ENCODE measurements at places on chromosomes 3 and 15.

GRCh38 chr3:156865732-156866131, 39.6 kb downstream of the LEKR1 start:
- no peak for DNase-seq

DNA sequence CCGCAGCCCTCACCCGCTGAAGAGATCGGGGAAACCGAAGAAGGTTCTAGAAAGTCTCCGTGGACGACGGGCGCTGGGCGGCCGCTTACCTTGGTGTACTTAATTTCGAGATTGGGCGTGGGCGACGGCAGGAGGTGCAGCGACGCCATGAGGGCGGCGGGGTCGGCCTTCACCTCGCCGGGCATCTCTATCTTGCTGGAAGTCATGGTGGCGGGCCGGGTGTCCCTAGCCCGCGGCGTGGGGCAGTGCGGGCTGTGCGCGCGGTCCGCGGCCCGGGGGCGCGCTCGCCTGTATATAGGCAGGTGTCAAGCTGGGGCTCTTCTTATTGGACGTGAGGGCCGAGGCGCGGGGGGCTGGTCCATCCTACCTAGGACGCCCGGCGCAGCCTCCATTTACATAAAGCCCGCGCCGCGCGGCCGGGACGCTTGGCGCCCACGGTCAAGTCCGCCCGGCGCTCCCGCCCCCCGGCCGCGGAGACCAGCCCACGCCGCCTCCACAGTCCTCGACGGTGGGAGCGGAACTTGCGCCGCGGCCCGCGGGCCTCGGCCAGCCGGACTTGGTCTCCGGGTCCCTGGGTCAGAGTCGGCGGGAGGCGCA, at the start of gene ALDH1A2:
Gene ALDH1A2, minus strand, starts transcription at position 267 of the 597 bp plus-strand sequence. Its CDS starts 61 bp downstream, at position 206.
- no peak for DNase-seq

- no peak for DNase-seq
These were observed 195.8 kb downstream of the MECOM start for GRCh38 chr3:169467751-169468150.

GRCh38 chr3:74435631-74436030, 178.8 kb downstream of the CNTN3 start:
- no peak for DNase-seq

GRCh38 chr3:134464064-134464688, 21.6 kb downstream of the ANAPC13 start:
- DNase-seq, result no peak

- DNase-seq, result no peak
These were observed 103.5 kb upstream of the FXR1 start for GRCh38 chr3:180808823-180809575.

DNA sequence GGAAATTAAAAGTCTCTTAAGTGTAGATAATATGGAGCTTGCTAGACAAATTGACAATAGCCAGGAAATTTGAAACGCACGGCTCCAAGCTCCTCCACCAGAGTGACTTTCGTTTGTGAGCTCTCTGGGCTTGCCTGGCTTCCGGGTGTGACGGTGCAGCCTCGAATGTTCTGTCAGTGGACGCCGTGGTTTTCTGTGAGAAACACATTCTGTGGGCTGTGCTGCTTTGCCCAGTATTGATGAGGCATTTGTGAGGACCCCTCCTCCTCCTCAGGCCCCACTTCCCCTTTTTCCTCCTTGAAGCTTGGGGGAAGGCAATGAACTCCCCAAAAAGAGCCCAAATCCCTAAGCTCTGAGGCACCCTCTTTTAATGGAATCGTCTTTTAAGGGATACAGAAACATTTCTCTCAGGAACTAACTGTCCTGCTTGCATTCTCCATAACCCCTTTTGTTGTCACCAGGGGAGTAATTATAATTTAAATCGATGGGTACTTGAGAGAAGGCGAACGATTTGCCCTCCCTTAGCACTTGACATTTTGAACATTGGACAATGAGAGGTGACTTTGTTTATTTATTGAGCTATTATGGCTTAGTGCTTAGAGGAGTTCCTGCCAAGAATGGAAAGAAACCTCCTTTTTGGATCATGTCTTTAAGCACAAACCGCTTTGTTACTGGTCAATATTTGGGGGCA, 40.8 kb downstream of the POLR2M start:
- DNase-seq, result no peak

DNA sequence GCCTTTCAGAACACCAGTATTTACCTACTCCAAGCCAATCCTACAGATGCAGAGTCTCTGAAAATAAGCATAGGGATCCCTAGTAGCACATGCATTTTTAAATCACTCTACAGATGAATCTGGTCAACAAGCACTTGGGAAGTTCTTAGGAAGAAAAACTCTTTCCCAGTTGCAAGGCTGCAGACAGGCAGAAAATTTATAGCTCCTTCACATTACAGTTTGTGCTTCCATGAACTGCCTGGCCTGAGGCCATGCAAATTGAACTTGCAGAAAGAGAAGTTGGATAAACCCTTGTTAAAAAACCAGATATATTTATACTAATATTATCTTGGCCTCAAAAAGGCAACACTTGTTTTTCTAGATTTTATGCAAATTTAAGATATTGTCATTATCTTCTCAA, 256.9 kb downstream of the EPHA3 start:
- DNase-seq, result no peak

GRCh38 chr3:185365291-185366073, 2.5 kb downstream of the MAP3K13 start:
- DNase-seq, result peak; percentile 52

- DNase-seq, result no peak
These were observed 128.8 kb upstream of the CHRM5 start for GRCh38 chr15:33839540-33839939.

GRCh38 chr3:62876064-62876463, 848 bp upstream of the CADPS start:
- DNase-seq, result peak; percentile 54

DNA sequence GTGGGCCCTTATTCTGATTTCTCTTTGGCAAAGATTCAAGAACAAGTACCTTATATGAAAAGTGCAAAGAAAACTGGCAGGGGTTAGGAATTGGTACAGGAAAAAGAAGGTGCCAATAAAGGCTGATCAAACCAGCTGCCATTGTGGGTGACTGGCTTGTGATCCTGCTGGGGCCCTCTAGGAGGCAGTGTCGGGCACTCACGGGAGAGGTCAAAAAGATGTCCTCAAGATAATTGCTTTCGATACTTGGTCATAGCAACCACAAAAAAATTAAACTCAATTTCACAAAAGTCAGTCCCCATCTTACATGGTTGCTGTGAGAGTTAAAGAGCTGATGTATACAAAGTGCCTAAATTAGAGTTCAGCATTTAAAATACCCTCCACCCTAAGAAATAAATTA, 31.0 kb upstream of the CAV3 start:
- DNase-seq, result no peak

- DNase-seq, result no peak
These were observed 5.2 kb downstream of the MCTP2 start for GRCh38 chr15:94236608-94237007.

- no peak for DNase-seq
These were observed 32.3 kb downstream of the TMOD3 start for GRCh38 chr15:51861557-51862359.

DNA sequence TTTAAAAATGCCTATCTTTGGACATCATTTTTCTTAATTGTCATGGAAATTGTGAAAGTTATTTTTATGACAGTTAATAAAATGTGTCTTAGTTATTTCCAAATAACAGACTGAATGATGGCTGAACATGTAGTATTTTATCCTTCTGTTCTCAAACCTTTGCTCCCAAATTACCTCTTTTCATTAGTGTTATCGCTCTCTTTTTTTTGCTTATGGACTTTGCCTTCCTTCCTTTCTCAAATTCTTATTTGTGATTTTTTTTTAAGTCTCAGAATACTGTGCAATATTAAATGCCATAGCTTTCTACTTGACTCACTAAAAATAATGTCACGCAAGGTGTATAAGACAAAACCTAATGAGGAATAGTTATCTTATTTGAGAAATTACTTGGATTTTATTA, 107.7 kb downstream of the VPS8 start:
- DNase-seq, result no peak

- no peak for DNase-seq
These were observed 55.3 kb upstream of the NUDT16 start for GRCh38 chr3:131326307-131326706.

DNA sequence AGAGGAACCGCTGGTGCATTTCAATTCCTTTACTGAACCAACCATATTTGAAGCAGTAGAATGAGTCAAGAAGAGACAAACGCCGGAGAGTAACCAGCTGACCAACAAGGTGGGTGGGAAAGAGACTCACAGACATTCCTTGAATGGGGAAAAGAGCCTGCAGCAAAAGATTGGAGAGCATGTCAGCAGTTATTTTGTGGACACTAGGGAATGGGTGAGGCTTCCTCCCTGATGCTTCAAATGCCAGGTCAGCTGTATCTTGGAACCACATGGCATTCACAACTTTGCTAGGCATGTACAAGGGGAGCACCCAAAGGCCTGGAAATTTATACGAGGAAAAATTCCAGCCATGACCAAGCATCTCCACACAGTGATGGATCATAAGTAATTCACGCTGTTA, 29.9 kb upstream of the ZKSCAN7 start:
- no peak for DNase-seq

DNA sequence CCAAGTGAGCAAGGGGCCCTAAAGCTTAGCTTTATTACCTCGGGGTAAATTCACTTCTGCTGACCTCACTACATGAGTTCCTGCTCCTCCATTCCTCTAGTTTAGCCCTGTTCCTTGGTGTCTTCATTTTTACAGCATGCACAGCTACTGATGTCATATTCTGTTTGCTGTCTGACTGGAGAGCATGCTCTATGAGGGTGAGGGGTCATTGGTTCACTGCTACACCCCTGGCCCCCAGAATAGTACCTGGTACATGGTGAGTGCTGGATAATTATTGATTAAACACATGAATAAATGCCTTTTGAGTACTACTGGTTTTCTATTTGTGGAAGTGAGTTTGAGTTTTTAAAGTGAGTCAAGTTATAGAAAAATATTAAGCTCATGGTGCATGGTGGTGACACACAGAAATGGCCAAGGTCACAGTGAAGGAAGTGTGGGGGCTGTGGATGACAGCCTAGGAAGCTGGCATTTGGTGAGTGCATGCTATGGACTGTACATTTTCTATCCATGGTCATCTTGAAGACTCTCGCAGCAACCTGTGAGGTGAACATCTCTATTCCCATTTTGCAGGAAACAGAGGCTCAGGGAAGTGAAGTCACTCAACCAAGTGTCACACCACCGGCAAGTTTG, 34.0 kb downstream of the RPLP1 start:
- no peak for DNase-seq

GRCh38 chr3:50286322-50287227, 5.7 kb downstream of the IFRD2 start:
- no peak for DNase-seq

DNA sequence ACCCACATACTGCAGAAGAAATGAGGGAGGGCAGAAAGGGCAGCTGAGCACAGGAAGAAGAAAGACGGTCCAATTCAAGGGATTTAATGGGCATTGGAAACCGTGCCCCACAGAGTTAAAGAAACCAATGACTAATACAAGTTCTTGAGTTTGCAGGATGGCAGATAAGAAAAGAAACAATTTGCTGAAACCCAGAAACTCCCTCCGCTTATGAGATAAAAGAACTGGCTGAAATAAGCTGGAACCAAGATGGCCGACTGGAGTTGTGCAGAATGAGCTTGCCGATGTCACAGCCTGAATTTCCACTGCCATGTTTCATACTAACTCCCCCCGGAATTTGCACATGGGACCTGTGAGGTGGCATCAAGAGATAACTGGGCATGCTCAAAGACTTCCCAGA, 47.1 kb downstream of the SCAP start:
- DNase-seq, result no peak

DNA sequence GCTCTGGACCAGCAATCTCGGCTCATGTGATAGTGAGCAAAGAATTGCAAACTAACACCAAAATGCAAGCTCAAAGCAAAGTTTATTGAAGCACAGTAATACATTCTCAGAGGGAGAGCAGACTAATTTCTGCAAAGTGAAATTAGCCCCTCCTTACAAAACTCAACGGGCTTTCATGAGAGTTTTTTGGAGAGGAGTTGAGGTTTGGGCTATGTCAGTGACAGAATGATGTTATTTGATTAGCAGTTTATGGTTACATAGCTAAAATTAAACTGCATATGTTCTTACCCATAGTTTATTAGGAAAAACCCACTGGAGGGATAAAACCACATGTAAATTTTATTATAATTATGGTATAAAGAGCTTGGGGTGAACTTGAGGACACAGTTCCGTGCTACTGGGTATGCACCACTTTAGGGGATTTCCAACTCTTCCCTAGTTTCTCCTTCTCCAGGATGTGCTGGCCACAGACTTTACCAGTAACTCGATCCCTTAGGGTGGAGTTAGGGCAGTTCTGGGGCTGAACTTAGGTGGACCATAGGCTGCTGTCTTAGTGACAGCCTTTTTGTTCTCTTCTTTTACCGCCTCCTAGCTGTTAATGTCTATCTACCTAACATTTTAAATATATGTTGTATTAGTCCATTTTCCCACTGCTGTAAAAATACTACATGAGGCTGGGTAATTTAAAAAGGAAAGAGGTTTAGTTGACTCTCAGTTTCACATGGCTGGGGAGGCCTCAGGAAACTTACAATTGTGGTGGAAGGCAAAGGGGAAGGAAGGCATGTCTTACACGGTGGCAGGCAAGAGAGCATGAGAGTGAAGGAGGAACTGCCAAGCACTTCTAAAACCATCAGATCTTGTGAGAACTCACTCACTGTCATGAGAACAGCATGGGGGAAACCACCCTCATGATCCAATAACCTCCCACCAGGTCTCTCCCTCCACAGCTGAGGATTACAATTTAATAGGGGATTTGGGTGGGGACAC, 8.9 kb upstream of the AADACL2 start:
- DNase-seq, result no peak

- no peak for DNase-seq
These were observed 136.8 kb downstream of the SNRK start for GRCh38 chr3:43423142-43423541.

DNA sequence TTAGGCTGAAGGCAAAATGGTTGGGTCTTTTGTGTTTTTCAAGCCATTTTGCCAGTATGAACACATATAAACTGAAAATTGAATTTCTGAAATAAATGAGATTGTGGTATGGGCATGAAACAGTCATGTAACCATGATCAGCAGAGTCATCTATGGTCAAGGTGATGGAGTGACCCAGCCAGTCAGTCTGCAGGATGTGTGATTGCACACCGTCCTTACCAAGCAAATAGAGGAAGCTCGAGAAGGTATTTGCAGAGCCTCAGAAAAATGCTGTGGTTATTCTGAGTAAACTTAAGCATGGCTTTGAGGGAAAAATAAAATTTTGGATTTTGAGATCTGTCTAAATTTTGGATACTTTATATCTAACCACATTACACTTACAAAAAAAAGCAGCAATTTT, 95.9 kb upstream of the RNF7 start:
- DNase-seq, result peak; percentile 90

- no peak for DNase-seq
These were observed 60.3 kb downstream of the UBE3A start for GRCh38 chr15:25378501-25378901.

- DNase-seq, result no peak
These were observed 516.7 kb upstream of the CFAP20DC start for GRCh38 chr3:59566481-59566975.
